ENCODE measurements at places on chromosomes 1 and 21. TPM values are rescaled to one million over a fixed set of nuclear protein-coding genes. Genes with fewer than 3 reads are reported as not detected.

Gene MCOLN2
- 25.6 TPM for total RNA-seq

Gene FHAD1
- total RNA-seq = not detected

Gene C2CD2
- 8.2 TPM for total RNA-seq

DNA sequence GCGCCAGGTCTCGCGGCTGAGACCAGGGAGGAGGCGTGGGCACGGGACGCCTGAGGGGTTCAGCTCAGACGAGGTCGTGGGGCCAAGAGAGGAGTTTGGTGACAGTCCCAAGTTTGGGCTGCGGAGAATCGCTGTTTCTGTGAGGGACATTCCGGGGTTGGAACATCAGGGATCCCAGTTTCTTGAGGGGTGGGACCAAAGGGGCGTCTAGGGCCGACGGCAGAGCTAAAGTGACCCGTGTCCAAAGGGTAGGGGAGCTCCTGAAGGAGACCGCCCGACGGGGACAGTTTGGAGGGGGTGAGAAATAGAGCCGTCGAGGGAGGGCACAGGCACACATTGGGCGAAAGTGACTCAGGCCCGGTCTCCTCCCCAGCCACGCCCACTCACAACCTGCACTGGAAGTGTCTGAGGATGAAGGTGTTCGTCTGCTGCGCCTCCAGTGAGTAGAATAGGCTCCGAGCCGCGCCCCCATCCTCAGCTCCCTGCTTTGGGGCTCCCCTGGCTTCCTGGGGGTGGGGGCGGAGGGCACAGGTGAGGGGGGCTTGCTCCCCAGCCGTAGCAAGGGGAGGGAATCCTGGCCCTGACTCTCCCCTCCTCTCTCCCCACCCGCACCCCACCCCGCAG, 7.0 kb downstream of the EFNA3 start:
- ATAC-seq = peak; percentile 66

DNA sequence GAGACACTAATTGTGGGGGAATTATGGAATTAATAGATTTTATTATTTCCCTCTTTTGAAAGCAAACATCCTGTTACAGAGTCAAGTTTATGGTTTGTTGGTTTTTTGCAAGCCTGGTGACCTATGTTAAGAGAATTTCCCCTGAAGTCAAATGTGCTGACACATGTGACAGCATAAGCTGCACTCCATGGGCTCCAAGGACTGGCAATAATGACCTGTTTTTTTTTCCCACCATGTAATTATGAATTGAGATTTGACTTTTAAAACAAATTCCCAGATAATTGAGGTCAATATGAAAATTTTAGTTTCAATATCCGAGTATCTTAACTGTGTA, 242.5 kb upstream of the SGIP1 start:
- ATAC-seq = no peak

GRCh38 chr1:200674838-200675587, 5.3 kb upstream of the DDX59 start:
- no peak for ATAC-seq

DNA sequence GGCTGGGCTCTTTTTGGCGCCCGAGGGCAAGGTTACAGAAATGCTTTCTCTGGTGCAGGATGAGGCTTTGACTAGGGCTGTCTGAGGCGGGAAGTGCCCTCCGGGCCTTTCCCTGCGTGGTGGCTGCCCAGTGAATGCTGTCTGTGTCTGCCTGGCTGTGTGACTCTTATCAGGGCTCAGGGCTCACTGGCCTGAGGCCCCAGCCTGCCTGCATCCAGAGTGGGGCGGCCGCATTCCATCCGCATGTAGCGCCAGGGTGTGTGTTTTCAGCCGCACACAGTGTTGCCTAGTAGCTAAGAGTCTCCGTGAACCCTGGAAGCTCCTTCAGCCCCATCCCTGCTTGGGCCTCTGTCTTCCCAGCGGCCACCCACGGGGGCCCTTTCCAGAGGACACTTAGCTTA, 59.1 kb downstream of the FAAP20 start:
- ATAC-seq = no peak

- peak; percentile 77 for ATAC-seq
These were observed 11.8 kb upstream of the FASLG start for GRCh38 chr1:172647110-172647564.

DNA sequence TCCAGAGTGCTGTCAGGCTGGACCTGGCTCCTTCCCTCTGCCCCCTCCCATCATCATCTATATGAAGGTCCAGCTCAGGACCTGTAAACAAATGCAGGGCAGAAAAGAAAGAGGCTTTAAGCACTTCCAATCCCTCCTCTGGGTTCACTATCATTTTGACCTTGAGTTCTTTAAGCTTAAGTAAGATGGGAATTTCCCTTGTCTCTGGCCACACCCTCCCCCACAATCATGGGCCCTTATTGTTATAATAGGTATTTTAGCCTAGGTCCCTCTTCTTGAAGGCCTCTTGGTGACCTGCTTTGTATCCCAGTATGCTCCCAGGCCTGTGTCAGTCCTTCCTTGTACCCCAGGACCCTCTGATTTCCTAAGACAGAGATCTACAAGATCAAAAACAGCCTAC, 45.1 kb upstream of the EPS15 start:
- peak; percentile 71 for ATAC-seq

GRCh38 chr21:16842696-16843035, 670.2 kb upstream of the CXADR start:
- ATAC-seq = no peak
